ENCODE measurements at places on chromosomes 5 and 9. TPM values are rescaled to one million over a fixed set of nuclear protein-coding genes. Genes with fewer than 3 reads are reported as not detected.

DMRT3 gene
- not detected for polyA plus RNA-seq

SLC6A7 gene
- polyA plus RNA-seq, result not detected

DNA sequence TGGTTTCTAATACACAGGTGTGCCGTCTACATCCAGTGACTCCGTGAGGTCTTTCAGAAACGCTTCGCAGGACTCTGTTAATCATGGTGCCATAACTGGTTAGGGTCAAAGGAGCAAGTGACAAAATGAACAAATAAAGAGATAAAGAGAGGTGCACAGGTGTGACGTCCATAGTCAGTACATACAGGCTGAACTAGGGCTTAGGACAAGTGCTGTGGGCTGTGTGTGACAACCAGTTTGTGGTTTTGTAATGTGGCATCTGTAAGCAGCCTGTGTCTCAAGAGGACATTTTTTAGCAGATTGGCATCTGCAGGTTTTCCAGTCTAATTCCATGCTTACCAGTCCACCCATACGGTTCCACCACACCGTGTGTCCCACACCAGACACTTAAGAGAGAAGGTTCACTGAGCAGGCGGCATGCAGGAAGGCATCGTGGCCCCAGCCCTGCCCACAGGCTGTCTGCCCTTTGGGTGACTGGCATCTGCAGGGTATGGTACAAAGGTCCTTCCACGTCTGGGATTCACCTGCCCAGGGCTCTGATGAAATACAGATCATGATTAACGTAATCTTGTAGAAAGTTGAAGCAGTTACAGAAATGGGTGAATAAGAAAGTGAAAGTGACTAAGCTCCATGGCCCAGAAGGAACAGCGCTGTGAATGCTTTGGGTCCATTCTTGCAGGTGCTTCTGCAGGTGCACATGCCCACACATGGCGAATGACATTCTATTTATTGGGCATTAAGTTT, 26.9 kb downstream of the SRD5A1 start:
- no peaks in the 10 kb centered on the region for H3K27me3 ChIP-seq
- no peak for DNase-seq
- no peak overlapping the region for H3K27ac ChIP-seq
- peaks cover 26% of the 10 kb centered on the region for H3K36me3 ChIP-seq
- H3K4me1 ChIP-seq, result no peaks in the 10 kb centered on the region

DNA sequence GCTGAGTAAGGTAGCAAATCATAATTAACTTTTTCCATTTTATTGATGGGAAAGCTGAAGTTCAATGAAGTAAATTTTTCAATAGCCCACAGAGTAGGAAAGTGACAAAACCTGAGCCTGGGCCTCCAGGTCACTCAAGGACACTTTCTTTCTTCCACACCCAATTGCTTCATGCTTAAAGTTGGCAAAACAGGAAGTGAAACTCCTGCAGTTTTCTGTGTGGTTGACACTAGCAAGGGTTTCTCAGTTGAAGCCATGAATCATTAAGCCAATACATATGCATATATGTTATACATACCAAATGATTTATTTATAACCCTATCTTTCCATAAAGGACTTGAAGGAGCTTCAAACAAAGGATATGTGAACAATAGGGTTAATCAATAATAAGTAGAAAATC, 13.9 kb downstream of the TLR4 start:
- no peak overlapping the region for H3K4me3 ChIP-seq
- H3K4me1 ChIP-seq, result no peaks in the 10 kb centered on the region

GRCh38 chr9:107943901-107944300, 454.3 kb upstream of the KLF4 start:
- H3K36me3 ChIP-seq, result no peaks in the 10 kb centered on the region
- no peak overlapping the region for H3K27ac ChIP-seq
- H3K4me1 ChIP-seq, result peaks cover 2% of the 10 kb centered on the region
- H3K4me3 ChIP-seq, result no peak overlapping the region
- DNase-seq, result no peak
- H3K27me3 ChIP-seq, result no peaks in the 10 kb centered on the region

Data from IMR-90 (cell line).